ENCODE measurements at places on chromosomes 2 and 18.
A peak's percentile ranks its signal among the peaks of the same experiment; 100 is the strongest.

GRCh38 chr2:59575191-59575590 is 978.3 kb downstream of the BCL11A start:
- H3K4me3 ChIP-seq, result no peak overlapping the region
- H3K27ac ChIP-seq, result no peak overlapping the region
- H3K27me3 ChIP-seq, result no peaks in the 10 kb centered on the region
- no peak for DNase-seq
- no peaks in the 10 kb centered on the region for H3K4me1 ChIP-seq
- no peaks in the 10 kb centered on the region for H3K36me3 ChIP-seq

- no peaks in the 10 kb centered on the region for H3K27me3 ChIP-seq
- H3K4me3 ChIP-seq, result no peak overlapping the region
- no peak for DNase-seq
- peaks cover 6% of the 10 kb centered on the region for H3K4me1 ChIP-seq
Measured at GRCh38 chr18:79521416-79522205, 125.9 kb downstream of the NFATC1 start.

- H3K4me1 ChIP-seq, result no peaks in the 10 kb centered on the region
- H3K27ac ChIP-seq, result no peak overlapping the region
- no peaks in the 10 kb centered on the region for H3K27me3 ChIP-seq
Measured at GRCh38 chr2:120150040-120150482, 73.1 kb downstream of the TMEM185B start.

DNA sequence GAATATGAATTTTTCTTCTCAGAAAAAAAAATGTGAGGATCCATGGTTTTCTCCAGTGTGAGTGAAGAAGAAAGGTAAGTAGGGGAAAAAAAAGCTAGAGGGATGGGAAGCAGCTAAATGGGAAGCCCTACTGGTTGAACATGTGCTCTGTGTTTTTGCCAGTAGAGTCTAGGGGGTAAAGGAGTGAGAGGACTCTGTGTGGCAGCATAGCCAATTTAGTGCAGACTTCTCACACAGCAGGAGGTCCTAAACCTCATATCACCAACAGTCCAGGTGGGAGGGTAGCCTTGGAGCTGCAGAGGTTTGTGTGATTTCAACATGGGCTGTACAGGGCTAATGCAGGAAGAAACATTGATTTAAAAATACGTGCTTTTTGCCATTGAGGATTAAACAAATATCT is 334.5 kb upstream of the SPHKAP start:
- H3K4me1 ChIP-seq, result no peaks in the 10 kb centered on the region
- H3K36me3 ChIP-seq, result no peaks in the 10 kb centered on the region
- no peak overlapping the region for H3K4me3 ChIP-seq
- no peaks in the 10 kb centered on the region for H3K27me3 ChIP-seq
- no peak for DNase-seq

DNA sequence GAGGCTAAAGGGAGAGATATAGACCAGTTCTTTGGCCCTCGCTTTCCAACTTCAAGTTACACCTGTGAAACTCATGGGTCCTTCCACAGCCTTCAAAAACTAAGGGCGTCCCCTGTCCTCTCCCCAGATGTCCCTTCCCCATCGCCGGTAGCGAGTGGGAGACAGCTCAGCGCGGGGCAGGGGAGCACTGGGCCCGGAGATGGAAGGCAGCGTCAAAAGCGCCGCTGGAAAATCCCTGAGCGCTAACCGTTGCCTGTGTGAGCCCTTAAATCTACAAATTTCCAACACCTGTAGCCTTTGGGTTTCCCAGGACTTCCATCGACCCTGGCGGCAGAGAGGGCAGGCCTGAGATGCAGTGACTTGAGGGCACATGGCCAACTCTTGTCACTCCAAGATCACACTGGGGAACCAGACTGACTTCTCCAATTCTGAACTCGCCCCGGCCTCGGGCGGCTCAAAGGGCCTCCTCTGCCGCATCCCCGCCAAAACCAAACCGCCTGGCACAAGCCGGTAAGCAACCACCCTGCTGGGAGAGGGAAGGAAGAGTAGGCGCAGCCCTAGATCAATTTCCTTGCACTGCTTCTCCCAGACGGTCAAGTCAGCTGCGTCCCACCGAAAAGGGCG is 879 bp upstream of the EPAS1 start:
- no peak for DNase-seq
- no peaks in the 10 kb centered on the region for H3K27me3 ChIP-seq
- H3K4me1 ChIP-seq, result peaks cover 17% of the 10 kb centered on the region
- peak overlapping the region; percentile 93 for H3K4me3 ChIP-seq

GRCh38 chr2:197286805-197287595 is 23.6 kb downstream of the ANKRD44 start:
- no peak for DNase-seq
- peak overlapping the region; percentile 31 for H3K4me3 ChIP-seq
- H3K27me3 ChIP-seq, result no peaks in the 10 kb centered on the region
- H3K36me3 ChIP-seq, result no peaks in the 10 kb centered on the region

GRCh38 chr2:83342860-83343329 is 1116.2 kb downstream of the SUCLG1 start:
- no peaks in the 10 kb centered on the region for H3K4me1 ChIP-seq
- no peak for DNase-seq
- no peaks in the 10 kb centered on the region for H3K36me3 ChIP-seq
- no peaks in the 10 kb centered on the region for H3K27me3 ChIP-seq
- H3K27ac ChIP-seq, result no peak overlapping the region

DNA sequence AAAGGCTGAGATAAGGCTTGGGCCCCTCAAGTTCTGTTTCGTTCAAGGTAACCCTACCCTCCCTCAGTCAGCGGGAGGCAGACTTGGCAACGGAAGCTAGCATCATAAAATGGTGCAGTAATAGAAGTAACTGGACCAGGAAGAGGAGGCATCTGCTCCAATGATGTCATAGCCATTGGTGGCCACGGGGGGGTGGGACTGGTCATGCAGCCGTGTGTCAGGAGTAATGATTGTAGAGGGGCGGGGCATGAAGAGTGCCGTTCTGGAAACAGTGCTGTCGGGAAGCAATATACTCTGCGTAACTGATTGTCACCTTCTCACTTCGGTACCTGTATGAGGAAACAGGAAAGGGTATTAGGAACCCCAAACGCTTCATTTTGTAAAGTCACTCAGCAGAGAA is 6.9 kb upstream of the POLR2D start:
- no peak for DNase-seq
- H3K4me1 ChIP-seq, result no peaks in the 10 kb centered on the region
- no peak overlapping the region for H3K27ac ChIP-seq
- H3K36me3 ChIP-seq, result peaks cover 46% of the 10 kb centered on the region

DNA sequence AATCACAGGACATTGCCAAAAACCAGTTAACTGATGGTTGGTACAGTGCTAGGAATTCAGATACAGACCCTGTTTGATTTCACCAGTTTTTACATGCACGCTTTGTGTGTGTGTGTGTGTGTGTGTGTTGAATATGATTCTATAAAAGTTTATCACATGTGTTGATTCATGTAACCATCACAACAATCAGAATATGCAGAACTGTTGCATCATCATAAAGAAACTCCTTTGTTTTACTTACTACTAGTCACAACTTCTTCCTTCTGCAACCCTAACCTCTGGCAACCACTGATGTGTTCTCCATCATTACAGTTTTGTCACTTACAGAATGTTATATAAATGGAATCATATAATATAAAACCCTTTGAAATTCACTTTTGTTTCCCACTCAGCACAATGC is 144.8 kb upstream of the CYP26B1 start:
- no peak for DNase-seq
- H3K36me3 ChIP-seq, result no peaks in the 10 kb centered on the region
- H3K27ac ChIP-seq, result no peak overlapping the region
- H3K4me3 ChIP-seq, result no peak overlapping the region
- no peaks in the 10 kb centered on the region for H3K27me3 ChIP-seq

DNA sequence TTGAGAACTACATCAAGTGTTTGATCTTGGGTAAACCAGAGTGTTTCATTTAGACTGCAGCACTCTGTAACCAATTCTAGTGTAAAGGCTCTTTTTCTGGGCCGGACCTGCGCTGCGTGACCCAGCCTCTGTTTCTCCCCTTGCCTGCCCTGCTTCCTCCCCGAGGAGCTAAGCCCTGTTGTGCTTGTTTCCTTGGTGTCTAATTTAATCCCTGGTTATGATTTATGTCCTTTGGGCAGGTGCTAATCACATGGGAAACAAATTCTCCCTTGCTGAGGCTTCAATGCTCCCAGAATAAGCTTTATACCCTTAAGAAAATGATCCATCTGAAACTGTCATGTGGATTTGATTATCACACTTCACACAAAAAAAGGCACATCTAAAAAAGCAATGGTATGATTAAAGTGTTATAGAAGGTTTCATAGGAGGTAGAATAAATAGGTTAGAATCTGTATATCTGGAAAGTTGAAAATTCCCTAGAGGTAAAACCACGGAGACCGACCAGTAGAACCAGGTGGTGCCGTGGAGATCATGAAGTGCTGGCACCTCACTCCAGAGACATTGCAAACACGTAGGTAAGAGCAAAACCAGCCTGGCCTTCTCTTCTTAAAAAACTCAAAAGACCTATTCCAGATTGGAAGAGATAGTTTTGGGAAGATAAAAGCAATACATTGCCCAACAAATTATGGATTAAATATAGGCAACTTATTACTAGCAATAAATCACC is 31.0 kb upstream of the SLC9A2 start:
- no peaks in the 10 kb centered on the region for H3K27me3 ChIP-seq
- no peak overlapping the region for H3K4me3 ChIP-seq
- peaks cover 8% of the 10 kb centered on the region for H3K4me1 ChIP-seq
- H3K27ac ChIP-seq, result no peak overlapping the region
- no peaks in the 10 kb centered on the region for H3K36me3 ChIP-seq

DNA sequence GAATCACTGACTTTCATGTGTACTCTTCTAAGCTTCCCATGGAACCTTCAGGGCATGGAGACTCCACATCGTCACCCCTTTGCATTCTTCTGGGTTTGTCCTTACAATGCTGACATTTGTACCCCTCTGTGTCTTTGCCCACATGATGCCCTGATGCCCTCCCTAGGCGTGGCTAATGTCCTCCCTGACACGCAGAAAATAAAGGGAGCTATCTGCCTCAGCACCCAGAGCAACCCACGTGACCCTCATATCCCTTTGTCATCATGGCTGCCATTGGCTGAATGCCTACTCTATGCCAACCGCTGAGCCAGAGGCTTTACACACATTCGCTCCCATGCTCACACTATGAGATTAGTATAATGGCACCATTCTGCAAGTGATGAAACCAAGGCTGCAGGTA is 86.4 kb upstream of the KLHL29 start:
- H3K27ac ChIP-seq, result no peak overlapping the region
- H3K27me3 ChIP-seq, result no peaks in the 10 kb centered on the region
- no peaks in the 10 kb centered on the region for H3K4me1 ChIP-seq
- DNase-seq, result no peak
- H3K4me3 ChIP-seq, result no peak overlapping the region
- no peaks in the 10 kb centered on the region for H3K36me3 ChIP-seq

DNA sequence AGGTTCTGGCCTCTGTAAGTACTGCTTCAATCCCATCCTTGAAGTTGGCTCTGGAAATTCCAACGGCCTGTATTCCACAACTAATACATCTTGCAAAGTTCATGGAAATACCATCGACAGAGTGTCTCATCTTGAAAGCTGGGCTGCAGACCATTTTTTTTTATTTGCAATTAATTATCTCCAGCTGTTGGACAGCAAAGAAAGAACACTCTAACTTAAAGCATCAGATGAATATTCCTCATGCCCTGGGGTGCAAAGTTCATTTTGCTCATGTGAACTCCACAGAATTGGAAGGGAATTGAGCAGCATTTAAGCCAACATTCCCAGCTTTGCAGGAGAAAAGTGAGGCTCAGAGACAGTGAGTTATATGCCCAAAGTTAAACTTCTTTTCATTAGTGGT is 96.5 kb upstream of the PIEZO2 start:
- H3K27me3 ChIP-seq, result no peaks in the 10 kb centered on the region
- no peak for DNase-seq

- H3K4me1 ChIP-seq, result peaks cover 33% of the 10 kb centered on the region
- DNase-seq, result no peak
- H3K27me3 ChIP-seq, result no peaks in the 10 kb centered on the region
- no peaks in the 10 kb centered on the region for H3K36me3 ChIP-seq
Measured at GRCh38 chr2:148674063-148675020, 29.8 kb downstream of the EPC2 start.

- DNase-seq, result no peak
- H3K4me1 ChIP-seq, result peaks cover 71% of the 10 kb centered on the region
- H3K27me3 ChIP-seq, result no peaks in the 10 kb centered on the region
- H3K36me3 ChIP-seq, result no peaks in the 10 kb centered on the region
- H3K27ac ChIP-seq, result peak overlapping the region; percentile 97
Measured at GRCh38 chr2:174012347-174013314, 47.5 kb upstream of the SP3 start.

DNA sequence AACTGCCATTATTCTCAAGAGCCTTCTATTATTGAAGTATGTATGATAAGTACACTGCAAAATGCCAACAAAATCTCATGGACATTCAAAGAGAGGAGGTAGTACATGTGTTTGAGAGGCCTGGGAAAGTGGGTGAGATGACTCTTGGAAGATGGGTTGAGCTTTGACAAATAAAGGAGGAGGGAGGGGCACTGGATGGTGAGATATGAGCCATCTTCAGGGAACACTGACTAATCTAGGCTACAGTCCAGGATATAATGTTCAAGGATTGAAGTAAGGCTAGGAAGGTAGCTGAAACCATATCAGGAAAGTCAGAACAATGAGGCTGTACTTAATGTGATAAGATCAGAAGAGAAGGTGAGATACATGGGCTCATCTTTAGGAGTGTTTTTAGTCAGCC is 559.7 kb downstream of the ZEB2 start:
- H3K27me3 ChIP-seq, result no peaks in the 10 kb centered on the region
- H3K36me3 ChIP-seq, result no peaks in the 10 kb centered on the region
- no peak overlapping the region for H3K4me3 ChIP-seq
- DNase-seq, result no peak
- no peak overlapping the region for H3K27ac ChIP-seq

- H3K27me3 ChIP-seq, result no peaks in the 10 kb centered on the region
- no peak for DNase-seq
- H3K27ac ChIP-seq, result peak overlapping the region; percentile 51
- peaks cover 12% of the 10 kb centered on the region for H3K4me1 ChIP-seq
- no peak overlapping the region for H3K4me3 ChIP-seq
Measured at GRCh38 chr2:54429811-54430551, 26.1 kb upstream of the SPTBN1 start.

DNA sequence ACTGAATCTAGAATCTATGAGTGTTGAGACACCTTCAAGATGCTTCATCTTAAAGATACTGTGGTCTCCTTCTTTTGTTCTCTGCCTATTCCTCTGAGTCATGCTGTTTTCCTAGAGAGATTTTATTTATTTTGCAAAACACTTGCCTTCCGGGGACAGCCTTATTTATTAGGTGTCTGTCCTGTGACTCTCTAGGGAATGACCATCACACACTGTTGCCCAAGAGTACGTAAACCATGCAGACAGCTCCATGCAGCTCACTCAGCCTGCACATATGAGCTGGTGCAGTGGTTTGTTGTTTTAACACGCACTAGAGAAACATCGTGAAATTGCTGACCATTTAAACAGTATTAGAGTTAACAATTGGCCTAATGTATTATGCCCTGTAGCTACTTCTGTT is 12.4 kb upstream of the ADCYAP1 start:
- no peaks in the 10 kb centered on the region for H3K4me1 ChIP-seq
- no peak for DNase-seq
- no peaks in the 10 kb centered on the region for H3K27me3 ChIP-seq
- H3K27ac ChIP-seq, result no peak overlapping the region
- H3K4me3 ChIP-seq, result no peak overlapping the region

DNA sequence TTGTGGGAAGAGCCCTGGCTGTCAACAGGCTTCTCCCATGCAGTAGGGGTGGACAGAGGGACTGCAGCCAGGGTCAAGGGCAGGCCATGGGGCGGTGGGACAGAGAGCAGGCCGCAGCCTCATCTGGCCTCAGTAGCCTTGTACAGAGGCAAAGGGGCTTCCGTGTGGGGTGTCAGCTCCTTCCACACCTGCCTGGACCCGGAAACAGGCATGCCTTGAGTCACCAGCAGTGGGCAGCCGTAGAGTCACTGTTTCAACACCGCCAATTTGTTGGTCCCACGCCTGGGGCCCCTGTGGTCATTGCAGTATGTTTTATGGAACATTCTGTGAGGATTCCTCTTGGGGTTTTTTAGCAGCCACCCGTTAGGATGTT is 173.0 kb downstream of the SMAD7 start:
- no peaks in the 10 kb centered on the region for H3K27me3 ChIP-seq
- H3K4me1 ChIP-seq, result peaks cover 65% of the 10 kb centered on the region
- no peak overlapping the region for H3K4me3 ChIP-seq
- peak overlapping the region; percentile 22 for H3K27ac ChIP-seq

All from thoracic aorta (tissue), 2 donors.